Activated CD4-positive, alpha-beta T cell treated with anti-CD3 and anti-CD28 coated beads, Interleukin-2, Interleukin-4, amounts not matched to agents 100 ng/mL and 50 ng/mL, durations not matched to agents 16 hours and 8 hours (primary cell): ENCODE measurements at places on chromosomes 12 and 14.

GRCh38 chr14:20719777-20720176 is 25.9 kb upstream of the EDDM3A start:
- DNase-seq: peak; percentile 6

- no peak for DNase-seq
Measured at GRCh38 chr14:104016873-104017650, 68.4 kb upstream of the ASPG start.

DNA sequence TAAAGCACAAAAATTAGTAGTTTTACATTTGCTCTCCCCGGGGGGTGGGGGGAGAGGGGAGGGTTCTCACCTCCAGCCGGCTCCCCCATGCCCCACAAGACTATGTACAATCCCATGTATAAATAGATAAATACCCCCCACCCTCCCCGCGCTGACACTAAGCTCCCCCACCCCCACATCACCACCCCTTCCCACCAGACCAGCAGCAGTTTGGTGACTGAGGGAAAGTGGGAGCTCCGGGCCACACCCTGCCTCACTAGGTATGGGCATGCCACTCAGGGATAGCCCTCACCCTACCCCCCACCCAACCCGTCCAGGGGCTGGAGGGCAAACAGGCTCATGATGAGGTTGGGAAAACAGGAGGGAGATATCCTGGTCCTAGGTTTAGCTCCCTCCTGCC is 1.9 kb upstream of the PRKAG1 start:
- no peak for DNase-seq

GRCh38 chr12:124399622-124400021 is 104.7 kb downstream of the RFLNA start:
- peak; percentile 31 for DNase-seq

- DNase-seq: no peak
Measured at GRCh38 chr14:75217508-75218206, 41.2 kb upstream of the TMED10 start.
